ENCODE measurements at places on chromosomes 7 and 10.
A peak's percentile ranks its signal among the peaks of the same experiment; 100 is the strongest.

- DNase-seq, result no peak
Observed at GRCh38 chr7:132090444-132090843, 485.8 kb downstream of the PLXNA4 start.

DNA sequence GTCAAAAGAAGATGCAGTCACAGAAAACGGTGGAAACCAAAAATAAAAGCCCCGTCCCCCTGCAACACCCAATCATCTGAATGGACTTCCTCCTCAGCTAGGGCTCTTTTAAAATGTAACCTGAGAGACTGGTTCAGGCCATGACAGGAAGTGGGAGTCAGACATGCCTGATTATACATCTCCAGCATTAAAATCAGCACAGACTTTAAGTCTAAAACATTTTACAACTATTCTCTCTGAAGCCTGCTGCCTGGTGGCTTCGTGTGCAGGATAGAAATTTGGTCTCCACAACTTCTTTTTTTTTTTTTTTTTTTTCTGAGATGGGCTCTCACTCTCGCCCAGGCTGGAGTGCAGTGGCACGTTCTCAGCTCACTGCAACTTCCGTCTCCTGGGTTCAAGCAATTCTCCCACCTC lies 30.3 kb downstream of the HACD1 start:
- no peak for DNase-seq

DNA sequence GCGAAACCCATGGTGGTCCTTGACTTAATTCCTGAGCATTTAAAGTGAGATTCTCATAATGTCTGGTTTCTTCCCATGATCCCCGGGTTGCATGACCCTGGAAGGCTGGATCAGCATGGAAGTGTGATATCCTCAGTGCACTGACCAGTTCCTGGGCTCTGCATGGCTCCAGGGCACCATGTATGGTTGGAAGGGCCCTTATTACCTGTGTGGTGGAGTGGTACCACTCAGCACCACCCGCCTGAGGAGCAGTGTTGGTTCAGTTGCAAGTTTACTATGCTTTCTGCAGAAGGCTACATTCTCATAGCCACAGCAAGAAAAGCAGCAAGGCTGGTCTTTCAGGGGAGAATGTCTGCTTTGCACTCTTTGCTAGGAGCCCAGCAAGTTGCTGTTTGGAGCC lies 325.7 kb upstream of the MKI67 start:
- no peak for DNase-seq

- no peak for DNase-seq
Observed at GRCh38 chr10:68106656-68107055, 2.6 kb upstream of the MYPN start.

DNA sequence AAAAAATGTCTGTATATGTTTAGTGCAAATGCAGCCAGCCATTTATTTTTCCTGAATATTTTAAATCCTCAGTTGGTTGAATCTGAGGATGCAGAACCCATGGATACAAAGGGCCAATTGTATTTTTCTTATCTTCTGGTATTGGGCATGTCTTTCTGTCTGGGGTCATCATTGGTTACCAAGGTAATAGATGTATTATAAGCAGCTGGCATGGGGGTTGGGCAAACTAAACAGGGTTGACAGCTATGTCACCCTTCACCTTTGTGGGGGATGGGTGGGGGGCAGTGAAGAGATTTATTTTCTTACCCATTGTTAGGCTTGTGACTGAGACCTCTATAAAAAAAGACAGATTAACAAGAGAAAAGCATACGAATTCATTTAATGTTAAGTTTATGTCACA lies 38.8 kb downstream of the CDHR3 start:
- no peak for DNase-seq

DNA sequence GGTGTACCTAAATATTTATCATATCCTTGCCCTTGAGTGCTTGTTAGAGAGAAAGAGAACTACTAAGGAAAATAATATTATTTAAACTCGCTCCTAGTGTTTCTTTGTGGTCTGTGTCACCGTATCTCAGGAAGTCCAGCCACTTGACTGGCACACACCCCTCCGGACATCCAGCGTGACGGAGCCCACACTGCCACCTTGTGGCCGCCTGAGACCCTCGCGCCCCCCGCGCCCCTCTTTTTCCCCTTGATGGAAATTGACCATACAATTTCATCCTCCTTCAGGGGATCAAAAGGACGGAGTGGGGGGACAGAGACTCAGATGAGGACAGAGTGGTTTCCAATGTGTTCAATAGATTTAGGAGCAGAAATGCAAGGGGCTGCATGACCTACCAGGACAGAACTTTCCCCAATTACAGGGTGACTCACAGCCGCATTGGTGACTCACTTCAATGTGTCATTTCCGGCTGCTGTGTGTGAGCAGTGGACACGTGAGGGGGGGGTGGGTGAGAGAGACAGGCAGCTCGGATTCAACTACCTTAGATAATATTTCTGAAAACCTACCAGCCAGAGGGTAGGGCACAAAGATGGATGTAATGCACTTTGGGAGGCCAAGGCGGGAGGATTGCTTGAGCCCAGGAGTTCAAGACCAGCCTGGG lies 11.4 kb downstream of the SERPINE1 start:
- peak; percentile 45 for DNase-seq

DNA sequence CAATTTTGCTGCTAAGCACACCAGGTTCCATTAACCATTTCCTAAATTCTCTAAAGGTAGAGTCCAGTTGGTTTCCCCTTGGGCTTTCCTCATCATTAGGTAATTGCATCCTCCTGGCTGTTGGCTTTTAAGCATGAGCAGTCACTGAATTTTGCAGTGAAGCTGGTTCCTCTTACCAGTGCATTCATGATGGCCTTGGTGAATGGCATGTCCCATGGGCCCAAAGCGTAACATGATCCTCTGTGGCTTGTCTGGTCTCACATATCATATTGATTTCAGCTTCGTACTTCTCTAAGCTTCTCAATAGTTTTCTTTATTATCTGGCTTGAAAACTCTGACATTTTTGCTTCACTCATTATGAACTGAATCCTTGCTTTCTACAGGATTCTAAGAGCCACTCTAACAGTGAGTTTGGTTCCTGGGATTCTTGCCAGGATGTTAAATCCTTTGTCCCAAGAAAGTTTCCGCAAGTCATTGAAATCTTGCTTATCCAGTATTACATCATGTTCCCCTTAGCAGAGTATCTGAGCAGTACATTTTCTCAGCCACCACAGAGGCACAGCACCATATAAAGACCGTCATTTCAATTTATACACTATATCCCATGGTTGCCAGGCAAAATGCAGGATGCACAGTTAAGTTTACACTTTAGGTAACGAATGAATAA lies 134.2 kb downstream of the PTN start:
- no peak for DNase-seq

- no peak for DNase-seq
Observed at GRCh38 chr10:100766693-100767421, 21.5 kb downstream of the PAX2 start.

- no peak for DNase-seq
Observed at GRCh38 chr7:66301737-66302136, 96.6 kb downstream of the TPST1 start.

GRCh38 chr7:146116521-146117222 lies at the start of gene CNTNAP2:
Gene CNTNAP2 (plus strand): TSS chr7:146116801. CDS start chr7:146116877, 76 bp downstream.
- DNase-seq, result no peak

- DNase-seq, result no peak
Observed at GRCh38 chr10:89163265-89163995, 43.7 kb downstream of the CH25H start.

DNA sequence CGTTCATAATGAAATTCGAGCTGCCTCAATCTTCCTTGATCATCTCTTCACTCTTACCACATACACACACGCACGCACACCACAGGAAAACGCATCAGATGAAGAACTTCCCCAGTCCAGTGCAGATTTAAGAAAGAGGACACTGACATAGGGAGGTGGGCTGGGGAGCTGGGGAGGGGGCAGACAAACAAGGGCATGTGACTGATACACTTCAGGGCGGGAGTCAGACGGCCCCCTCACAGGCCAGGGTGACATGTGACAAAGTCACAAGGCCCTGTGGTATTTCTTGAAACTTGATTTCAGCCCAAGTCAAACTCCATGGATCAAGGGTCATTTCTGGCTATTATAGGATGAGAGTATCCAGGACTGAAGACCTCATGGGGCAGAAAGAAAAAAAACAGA lies 82.6 kb downstream of the KCNMA1 start:
- no peak for DNase-seq

GRCh38 chr10:37976880-37977203 lies 395 bp upstream of the ZNF25 start:
- no peak for DNase-seq

DNA sequence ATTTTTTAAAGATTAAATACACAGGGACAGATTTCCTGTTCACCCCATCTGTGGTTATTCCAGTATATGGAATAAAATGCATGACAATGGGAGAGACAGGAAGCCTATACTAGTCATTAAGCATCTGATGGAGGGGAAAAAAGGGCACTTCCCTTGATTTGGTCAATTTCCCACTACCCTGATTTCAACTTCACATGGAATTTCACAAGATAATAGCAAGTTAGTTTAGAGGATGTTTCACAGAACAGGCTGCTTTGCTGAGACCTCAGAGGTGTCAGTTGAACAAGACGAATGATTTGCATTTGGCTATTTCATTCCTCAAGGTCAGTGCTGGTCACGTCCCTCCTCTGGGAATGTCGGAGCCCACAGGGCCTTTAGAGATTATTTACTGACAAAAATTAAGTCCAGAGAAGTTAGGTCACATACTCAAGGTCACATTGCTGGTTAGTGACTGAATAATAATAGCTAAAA lies 4.7 kb upstream of the ITPRIP start:
- no peak for DNase-seq

DNA sequence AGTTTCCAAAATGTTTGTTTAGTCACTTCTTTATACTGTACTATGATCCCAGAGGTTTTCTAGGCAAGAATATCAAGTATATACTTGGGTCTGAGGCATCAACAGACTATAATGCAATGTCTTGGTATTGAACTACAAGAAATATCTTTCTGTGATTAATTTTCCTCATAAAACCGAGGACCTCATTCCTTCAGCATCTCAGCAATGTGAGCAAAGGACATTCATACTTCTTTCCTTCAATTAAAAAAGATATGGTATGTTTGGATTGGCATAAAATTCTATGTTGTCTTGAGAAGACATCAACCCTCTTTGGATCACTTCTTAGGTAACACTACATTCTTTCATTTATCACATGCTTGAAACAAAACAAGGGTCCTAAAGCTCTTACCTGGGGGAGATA lies 524.5 kb downstream of the PHTF2 start:
- no peak for DNase-seq

- DNase-seq, result no peak
Observed at GRCh38 chr10:3361640-3362039, 189.1 kb upstream of the PITRM1 start.
